ENCODE measurements at places on chromosomes 2 and 18. TPM values are rescaled to one million over a fixed set of nuclear protein-coding genes. Genes with fewer than 3 reads are reported as not detected.

Gene TCF7L1
- total RNA-seq, result 2.4 TPM

Gene PRKAG3
- not detected for total RNA-seq

Gene MROH2A
- total RNA-seq, result not detected

Gene GKN2
- not detected for total RNA-seq

Gene EFHD1
- not detected for total RNA-seq

Gene PLCL1
- 0.60 TPM for total RNA-seq

Gene CCDC141
- not detected for total RNA-seq

Gene CLEC4F
- not detected for total RNA-seq

Gene TUBA3E
- not detected for total RNA-seq

Gene ANKRD39
- total RNA-seq, result 4.3 TPM

Gene POU3F3
- not detected for total RNA-seq

Gene ANKRD36
- 41.6 TPM for total RNA-seq

Gene UGT1A4
- total RNA-seq, result not detected

Gene MDH1B
- total RNA-seq, result 3.2 TPM

Gene REG3G
- total RNA-seq, result not detected

Gene VPS4B
- 41.8 TPM for total RNA-seq

Gene CDK15
- 5.8 TPM for total RNA-seq

Gene HOXD13
- total RNA-seq, result not detected

Gene FKBP7
- 56.4 TPM for total RNA-seq

Gene NT5DC4
- not detected for total RNA-seq

Gene MATN3
- total RNA-seq, result 0.77 TPM

Gene CAPN14
- 0.16 TPM for total RNA-seq

Gene OR6B2
- total RNA-seq, result not detected

Gene ARHGAP28
- 5.0 TPM for total RNA-seq

Gene SKOR2
- total RNA-seq, result not detected

Gene STPG4
- 0.16 TPM for total RNA-seq

Gene RAD51AP2
- not detected for total RNA-seq

Gene NPHP1
- 5.5 TPM for total RNA-seq

Gene DSG1
- not detected for total RNA-seq

Gene NCKAP5
- total RNA-seq, result 1.1 TPM

Gene SEMA4C
- 13.4 TPM for total RNA-seq

Gene BZW1
- total RNA-seq, result 271 TPM

Gene NABP1
- 117 TPM for total RNA-seq

Gene OTOS
- total RNA-seq, result not detected

Gene CDH7
- not detected for total RNA-seq

Gene AAMP
- total RNA-seq, result 152 TPM

Gene RAPH1
- 15.6 TPM for total RNA-seq

Gene TDRD15
- total RNA-seq, result not detected

Gene ICOS
- total RNA-seq, result not detected

Gene TMEM150A
- 7.7 TPM for total RNA-seq

Gene CPO
- 0.17 TPM for total RNA-seq

Gene LYG1
- 0.16 TPM for total RNA-seq

Gene RAB27B
- 0.52 TPM for total RNA-seq
